ENCODE measurements at places on chromosomes 16 and 17.
A peak's percentile ranks its signal among the peaks of the same experiment; 100 is the strongest.

GRCh38 chr17:50266384-50267073 lies 7.7 kb upstream of the TMEM92 start:
- no peak for DNase-seq

GRCh38 chr16:77332792-77333191 lies 102.0 kb downstream of the ADAMTS18 start:
- no peak for DNase-seq

DNA sequence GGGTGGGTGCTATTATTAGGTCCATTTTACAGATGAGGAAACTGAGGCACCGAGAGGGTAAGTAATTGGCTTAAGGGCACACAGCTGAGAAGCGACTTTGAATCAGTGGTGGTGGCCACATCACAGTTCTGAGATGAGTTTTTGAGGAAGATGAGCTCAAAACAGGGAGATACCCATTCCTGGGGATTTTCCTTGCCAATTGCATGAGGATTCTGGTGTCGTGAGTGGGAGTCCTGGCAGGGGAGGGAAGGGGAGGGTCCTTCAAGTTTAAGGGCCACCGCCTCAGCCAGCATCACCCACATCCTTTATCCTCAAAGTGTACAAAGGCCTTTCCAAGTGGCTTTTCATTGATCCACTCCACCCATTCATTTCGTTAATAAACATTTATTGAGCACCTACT lies 45.3 kb downstream of the IL21R start:
- DNase-seq = no peak

- no peak for DNase-seq
Observed at GRCh38 chr16:49274591-49274990, 7.0 kb downstream of the CBLN1 start.

DNA sequence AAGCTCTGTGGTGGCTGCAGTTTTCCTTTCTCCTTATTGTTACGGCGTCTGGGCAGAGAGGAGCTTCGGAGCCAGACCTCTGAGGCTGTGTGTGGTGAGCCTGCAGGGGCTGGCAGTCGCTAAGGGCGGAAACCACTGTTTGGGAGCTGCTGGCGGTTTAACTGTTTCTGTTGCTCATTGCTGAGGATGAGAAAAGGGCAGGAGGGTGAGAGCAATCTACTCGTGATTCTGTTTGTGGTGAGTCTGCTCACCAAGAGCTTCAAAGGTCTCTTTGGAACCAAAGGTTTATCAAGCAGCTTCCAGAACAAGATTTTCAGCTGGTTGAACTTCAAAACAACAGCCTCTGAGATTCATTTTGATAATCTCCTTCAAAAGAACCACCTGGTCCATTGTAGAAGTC lies 143.9 kb downstream of the ANKFN1 start:
- DNase-seq = no peak

DNA sequence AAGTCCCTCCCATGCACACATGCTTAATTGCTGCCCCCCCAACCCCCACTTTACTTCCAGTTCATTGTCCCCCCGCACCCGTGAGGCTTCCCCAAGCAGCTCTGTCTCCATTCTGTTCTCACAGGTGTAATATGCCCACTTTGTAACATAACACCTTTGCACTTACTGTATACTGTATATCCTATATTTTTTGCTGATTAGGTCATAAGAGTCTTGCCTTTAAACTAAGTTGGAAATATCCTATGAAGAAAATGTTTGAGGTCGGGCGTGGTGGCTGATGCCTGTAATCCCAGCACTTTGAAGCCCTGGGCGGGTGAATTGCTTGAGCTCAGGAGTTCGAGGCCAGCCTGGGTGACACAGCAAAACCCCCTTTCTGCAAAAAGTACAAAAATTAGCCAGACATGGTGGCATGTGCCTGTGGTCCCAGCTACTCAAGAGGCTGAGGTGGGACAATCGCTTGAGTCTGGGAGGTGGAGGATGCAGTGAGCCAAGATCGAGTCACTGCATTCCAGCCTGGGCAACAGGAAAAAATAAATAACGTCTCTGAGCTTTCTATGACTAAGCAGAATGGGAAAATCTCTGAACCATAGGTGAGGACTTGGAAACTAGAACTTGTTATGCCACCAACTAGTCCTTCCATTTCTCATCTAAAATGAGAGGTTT lies 76.1 kb downstream of the TNRC6C start:
- DNase-seq = no peak

DNA sequence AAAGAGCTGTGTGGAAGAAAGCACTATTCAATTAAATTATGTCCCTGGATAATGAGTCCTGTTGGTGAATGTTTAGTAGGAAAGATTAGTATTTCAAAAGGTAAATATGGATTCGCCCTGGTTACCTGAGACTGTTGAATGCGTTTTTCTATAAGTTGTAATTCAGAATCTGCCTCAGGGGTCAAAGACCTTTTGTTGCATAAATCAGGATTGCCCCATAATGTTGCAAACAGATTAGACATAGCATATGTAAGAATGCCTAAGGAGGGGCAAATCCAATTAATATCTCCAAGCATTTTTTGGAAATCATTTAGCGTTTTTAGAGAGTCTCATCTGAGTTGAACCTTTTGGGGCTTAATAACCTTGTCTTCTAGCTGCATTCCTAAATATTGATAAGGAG lies 70.1 kb upstream of the ARL4D start:
- DNase-seq = no peak

DNA sequence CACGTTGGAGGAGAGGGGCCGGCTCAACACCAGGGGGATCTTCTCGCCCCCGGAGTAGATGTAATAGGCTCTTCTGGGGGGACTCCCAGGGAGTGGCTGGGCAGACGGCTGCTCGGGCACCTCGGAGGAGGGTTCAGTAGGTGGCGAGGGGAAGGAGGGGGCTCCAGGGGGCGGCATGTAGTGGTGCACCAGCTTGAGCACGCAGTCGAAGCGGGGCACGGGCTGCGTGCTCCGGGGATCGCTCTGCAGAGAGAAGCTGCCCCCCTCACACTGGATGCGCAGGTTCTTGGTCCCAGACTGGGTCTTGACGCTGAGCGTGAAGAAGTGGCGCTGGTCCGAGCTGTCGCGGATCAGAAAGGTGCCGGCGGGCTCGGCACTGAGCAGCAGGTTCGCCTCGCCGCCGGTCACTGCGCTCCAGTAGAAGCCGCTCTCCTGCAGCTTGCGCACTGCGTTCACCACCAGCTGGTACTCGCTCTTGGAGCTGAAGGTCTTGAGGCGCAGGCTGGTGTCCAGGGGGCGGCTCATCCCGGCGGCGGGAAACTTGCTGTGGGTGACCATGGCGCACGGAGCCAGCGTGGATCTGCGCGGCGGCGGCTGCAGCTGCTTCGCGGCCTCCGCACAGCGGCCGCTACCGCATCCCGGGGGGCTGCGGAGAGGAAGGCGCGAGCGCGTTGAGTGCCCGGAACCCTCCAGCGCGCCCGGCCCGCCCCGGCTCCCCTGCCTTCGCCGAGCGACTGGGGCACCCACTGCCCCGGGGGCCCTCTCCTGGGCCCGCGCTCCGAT lies 1.1 kb downstream of the SOCS3 start:
- no peak for DNase-seq

GRCh38 chr17:80942423-80943345 lies 49.0 kb upstream of the CHMP6 start:
- no peak for DNase-seq

DNA sequence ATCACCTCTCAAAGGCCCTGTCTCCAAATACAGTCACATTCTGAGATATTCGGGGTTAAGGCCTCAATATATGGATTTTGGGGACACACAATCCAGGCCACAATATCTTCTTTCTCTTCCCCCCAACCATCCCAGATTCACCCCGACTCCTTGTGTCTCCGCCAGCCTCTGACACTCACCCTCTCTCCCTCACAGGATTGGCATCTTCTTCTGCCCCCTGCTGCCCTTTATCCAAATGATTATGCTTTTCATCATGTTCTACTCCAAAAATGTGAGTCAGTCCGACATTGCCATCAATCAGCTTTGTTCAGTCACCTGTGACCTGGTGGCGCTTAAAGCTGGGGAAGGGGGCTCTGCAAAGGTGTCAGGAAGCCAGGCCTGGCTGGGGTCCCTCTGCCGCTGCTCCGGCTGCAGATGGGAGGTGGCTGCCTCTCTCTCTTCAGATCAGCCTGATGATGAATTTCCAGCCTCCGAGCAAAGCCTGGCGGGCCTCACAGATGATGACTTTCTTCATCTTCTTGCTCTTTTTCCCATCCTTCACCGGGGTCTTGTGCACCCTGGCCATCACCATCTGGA lies 35.1 kb downstream of the GDE1 start:
- DNase-seq = no peak

DNA sequence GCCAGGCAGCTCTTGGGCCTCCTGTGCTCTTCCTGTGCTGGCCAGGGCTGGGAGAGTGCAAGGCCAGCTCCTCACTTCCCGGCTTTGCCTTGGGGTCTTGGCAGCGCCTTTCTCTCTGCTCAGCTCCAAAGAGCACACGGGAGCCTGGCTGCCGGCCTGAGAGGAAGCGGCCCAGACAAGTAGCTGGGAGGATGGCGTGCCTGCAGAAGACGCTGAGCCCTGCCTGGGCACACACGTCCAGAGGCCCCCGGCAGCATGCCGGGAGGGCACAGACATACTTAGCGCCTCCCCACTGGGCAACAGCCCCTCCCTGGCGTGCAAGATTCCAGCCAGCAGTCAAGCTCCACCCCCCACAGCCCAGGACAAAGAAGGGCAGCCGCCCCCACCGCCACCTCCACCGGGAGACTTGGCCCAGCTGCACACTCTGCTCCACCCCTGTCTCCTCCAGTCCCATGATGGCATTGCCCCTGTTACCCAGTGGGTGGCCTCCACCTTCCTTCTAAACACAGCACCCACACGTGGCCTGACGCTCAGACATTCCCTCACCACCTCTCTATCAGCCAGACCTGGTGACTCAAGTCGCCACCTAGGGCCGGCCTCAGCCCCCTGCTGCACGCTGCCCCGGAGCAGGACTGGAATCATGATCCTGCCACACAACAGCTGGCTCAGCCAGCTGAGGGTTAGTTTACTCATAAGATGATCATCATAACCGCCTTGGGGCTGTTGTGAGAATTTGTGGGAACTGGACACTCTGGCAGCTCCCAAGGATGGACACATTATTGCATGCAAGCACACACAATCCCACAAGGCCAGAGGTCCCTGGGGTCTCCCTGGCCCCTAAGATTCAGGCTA lies 12.4 kb downstream of the SGCA start:
- no peak for DNase-seq

DNA sequence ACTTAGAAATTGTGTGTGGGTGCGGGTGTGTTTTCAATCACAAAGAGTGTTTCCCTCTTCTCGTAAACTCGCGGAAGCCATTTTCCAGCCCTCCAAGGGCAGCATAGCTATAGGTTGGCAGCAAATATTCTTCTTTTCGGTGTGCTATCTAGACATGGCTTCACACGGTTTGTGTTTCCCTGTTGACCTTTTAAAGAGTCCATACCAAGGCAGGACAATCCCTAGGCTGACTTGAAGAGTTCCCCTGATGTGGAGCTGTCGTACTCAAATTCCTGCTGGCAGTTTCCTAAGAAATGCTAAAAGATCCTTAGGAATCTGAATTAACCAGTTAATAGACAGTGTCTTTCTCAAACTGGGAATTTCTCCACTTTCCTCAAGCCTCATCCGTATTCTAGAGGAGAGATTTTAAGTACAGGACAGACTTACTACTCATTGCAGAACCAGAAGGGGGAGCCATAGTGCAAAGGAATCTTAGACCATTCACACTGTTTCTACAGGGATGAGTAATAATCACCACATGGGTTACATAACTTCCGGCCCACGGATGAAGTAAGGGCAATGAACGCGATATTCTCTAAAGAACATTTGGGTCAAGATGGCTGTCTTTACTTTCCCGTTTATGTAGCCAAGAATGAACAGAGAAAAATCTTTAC lies 288.6 kb upstream of the ELAC2 start:
- DNase-seq = no peak

GRCh38 chr17:42183741-42184711 lies 1.2 kb downstream of the HCRT start:
- peak; percentile 62 for DNase-seq

GRCh38 chr17:11031787-11032186 lies 193.9 kb upstream of the PIRT start:
- no peak for DNase-seq

- DNase-seq = no peak
Observed at GRCh38 chr17:49898366-49899190, 50.7 kb upstream of the TAC4 start.

DNA sequence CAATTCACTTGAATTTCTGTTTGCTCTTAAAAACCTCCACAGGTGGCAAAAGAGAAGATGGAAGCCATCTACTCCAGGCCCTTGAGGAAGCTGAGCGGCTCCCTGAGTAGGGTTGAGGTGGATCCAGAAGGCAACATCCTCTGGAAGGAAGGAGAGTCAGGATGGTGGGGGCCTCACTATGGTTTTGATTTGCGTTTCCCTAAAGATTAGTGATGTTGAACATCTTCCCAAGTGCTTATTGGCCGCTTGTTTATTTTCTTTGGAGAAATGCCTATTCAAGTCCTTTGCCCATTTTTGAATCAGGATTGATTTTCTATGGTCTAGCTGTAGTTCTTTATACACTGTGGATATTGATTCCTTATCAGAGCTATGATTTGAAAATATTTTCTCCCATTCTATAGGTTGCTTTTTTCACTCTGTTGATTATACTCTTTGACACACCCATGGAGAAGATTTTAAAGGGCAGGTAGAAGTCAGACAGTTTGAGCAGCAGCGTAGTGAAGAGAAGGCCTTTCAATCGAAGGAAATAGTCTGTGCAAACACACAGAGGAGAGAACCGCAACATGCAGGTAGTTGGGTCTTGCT lies 58.6 kb downstream of the WSB1 start:
- DNase-seq = no peak

- no peak for DNase-seq
Observed at GRCh38 chr16:81369888-81370504, 55.2 kb downstream of the GAN start.

- DNase-seq = no peak
Observed at GRCh38 chr17:82592289-82592766, 55.9 kb downstream of the WDR45B start.

DNA sequence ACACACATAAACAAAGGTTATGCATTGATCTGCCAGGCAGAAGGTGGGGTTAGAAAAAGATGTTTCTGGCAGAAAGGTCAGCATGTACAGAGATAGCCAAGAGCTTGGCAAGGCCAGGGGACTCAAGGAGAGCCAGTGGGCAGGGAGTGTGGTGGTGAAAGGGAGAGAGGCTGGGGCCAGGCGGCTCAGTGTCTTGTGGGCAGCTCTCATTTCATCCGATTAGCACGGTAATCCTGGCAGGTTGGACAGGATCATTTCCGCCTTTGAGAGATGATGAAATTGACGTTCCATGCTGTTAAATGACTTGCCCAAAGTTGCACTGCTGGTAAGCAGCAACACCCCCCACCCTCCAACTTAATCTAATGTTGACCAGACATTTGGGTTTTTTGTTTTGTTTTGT lies 3.6 kb downstream of the CHD9 start:
- DNase-seq = no peak

- no peak for DNase-seq
Observed at GRCh38 chr17:79695293-79695790, 35.4 kb upstream of the ENPP7 start.

GRCh38 chr16:67296420-67296819 lies 17.1 kb downstream of the PLEKHG4 start:
- no peak for DNase-seq

- no peak for DNase-seq
Observed at GRCh38 chr17:2532146-2532720, 20.5 kb upstream of the METTL16 start.

GRCh38 chr17:81680150-81680549 lies 3.4 kb downstream of the ARL16 start:
- DNase-seq = no peak

- no peak for DNase-seq
Observed at GRCh38 chr17:31273516-31273915, 23.5 kb downstream of the OMG start.

Measured in activated T-cell treated with anti-CD3 and anti-CD28 coated beads for 4 hours (primary cell).